ENCODE measurements at places on chromosomes 5 and 9.
A peak's percentile ranks its signal among the peaks of the same experiment; 100 is the strongest.

GRCh38 chr5:163563880-163564279 lies 58.5 kb downstream of the MAT2B start:
- no peak for DNase-seq

- no peak for DNase-seq
Observed at GRCh38 chr5:123358751-123359150, 64.5 kb downstream of the CEP120 start.

- DNase-seq = no peak
Observed at GRCh38 chr9:38687389-38687842, 32.5 kb downstream of the FAM240B start.

GRCh38 chr9:19619221-19619620 lies 169.6 kb downstream of the SLC24A2 start:
- no peak for DNase-seq

GRCh38 chr5:94409440-94409839 lies 209.0 kb downstream of the KIAA0825 start:
- no peak for DNase-seq

DNA sequence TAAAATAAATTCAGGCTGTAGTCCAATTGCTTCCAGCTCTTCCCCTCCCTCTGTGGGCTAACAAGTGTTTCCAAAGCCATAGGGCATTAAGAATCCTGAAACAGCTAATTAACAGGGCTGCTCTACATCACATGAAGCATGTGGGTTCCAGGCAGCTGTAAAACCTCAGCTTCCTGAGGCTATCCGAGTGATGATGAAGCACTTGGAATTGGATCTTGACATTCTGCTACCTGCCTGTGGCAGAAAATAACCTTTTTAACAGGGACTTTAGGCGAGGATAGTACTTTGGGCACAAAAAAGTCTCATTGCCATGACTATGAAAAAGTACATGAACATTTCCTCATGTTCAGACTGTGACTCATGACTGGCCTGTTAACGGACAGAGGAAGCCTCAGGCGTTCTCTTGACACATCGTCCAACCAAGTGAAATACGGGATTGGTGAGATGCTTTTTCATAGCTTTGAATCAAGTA lies 107.2 kb downstream of the PDE4D start:
- no peak for DNase-seq

- DNase-seq = peak; percentile 8
Observed at GRCh38 chr9:91340395-91340967, 21.2 kb downstream of the AUH start.

DNA sequence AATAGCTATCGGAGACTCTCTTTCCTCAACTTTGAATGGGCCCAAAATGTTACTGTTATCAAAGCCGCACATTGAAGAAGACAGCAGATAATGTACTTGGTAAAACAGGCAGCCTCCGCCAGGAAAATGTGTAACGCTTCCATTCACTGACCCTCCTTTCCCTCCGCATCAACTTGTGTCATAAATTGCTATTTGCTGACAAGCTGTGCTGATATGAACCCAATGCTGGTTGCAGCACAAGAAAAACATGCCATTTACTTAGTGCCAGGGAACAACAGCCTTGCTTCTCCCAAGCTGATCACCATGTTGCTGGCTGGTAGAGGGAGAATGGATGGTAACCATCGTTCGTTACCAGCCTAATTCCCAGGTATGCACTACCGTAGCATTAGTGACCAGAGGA lies 162.6 kb upstream of the PPP1R2B start:
- no peak for DNase-seq

DNA sequence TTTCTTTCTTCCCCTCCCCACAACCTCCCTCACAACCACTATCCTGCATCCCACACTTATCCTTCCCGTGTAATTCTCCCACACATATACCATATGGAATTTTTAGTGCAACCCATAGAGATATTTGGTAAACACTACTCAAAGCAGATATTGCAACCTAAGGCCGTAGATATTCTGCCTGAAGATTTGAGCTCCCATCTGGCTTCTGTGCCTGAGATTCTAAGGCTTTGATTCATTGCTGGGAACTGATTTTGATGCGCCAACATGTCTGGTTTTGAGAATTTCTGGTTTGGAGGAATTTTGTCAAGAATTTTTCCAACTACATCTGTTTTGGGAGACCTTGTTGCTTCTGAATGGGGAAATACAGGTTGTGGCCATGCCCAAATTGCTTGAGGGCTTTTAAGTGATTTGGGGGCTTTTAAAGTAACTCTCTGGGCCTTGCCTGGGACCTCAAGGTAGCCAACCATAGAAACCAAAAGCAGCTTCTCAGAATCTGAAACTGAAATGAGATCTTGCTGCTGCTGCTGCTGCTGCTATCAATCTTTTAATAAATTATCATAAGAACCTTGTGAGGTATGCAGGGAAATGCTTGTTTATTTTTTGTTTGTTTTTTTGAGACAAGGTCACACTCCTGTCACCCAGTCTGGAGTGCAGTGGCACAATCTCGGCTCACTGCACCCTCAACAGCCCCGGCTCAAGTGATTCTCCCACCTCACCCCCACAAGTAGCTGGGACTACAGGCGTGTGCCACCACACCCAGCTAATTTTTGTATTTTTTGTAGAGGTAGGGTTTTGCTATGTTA lies 36.2 kb downstream of the PLAC8L1 start:
- no peak for DNase-seq

- DNase-seq = no peak
Observed at GRCh38 chr5:129591508-129592160, 131.5 kb downstream of the ADAMTS19 start.

GRCh38 chr5:147898875-147899401 lies 7.4 kb downstream of the C5orf46 start:
- DNase-seq = no peak

DNA sequence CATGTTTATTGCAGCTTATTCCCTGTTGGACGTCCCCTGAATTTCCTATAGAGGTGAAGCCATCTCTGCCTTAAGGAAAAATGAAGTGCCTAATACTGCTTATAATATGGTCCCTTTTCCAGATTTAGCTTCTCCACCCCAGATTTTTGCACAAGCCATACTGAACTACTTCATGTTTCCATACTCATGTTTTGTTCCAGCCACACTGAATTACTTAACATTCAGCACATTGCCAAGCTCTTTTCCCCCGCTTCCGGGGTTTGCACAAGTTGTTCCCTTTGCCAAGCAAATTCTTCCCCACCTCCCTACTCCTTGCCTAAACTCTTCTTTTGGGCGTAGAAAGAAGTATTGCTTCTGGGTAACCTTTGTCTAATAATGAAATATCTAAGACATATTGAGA lies 1.7 kb upstream of the CNTRL start:
- DNase-seq = no peak

- no peak for DNase-seq
Observed at GRCh38 chr9:7782400-7783120, 17.0 kb downstream of the DMAC1 start.

DNA sequence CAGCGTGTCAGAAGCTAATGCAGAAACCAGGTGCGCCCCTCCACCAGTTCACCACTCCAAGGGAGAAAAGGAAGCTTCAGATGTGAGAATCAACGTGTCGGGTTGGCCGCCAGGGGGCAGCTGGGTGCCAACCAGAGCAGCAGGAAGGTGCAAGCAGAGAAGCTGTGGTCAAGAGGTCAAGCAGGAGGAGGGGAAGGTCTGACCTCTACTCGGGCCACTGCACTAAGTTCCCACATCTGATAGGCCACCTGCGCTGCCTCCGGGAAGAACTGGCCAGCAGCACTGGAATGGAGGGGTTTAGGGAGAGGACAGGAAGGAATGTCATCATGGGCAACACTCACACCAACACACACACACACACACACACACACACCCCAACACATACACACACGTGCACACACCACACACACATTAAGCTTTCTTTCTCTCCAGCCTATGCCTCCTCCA lies 31.4 kb downstream of the ANXA6 start:
- peak; percentile 51 for DNase-seq

GRCh38 chr5:96473155-96473554 lies 40.1 kb upstream of the PCSK1 start:
- DNase-seq = no peak

GRCh38 chr9:135087489-135087792 lies at the start of gene OLFM1:
Gene OLFM1 (plus strand): TSS chr9:135087668. CDS start chr9:135087990, 322 bp downstream.
- DNase-seq = peak; percentile 59

DNA sequence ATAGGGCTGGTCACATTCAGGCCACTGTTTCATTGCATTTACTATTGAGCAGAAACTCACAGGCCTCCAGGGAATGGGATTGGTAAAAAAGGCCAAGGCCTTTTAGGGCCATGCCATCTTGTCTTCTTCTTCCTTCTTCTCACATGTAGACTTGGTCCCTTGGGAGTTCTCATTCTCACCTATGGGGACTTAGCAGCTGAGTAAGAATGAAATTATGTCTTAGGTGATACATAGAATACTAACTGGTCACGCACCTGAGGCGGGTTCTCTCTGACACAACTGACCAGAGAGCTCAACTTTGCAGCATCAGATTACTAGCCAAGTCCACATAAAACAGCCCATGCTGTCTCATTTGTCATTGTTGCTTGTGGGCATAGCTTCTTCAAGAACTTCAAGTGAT lies 641.8 kb downstream of the EFNA5 start:
- no peak for DNase-seq

DNA sequence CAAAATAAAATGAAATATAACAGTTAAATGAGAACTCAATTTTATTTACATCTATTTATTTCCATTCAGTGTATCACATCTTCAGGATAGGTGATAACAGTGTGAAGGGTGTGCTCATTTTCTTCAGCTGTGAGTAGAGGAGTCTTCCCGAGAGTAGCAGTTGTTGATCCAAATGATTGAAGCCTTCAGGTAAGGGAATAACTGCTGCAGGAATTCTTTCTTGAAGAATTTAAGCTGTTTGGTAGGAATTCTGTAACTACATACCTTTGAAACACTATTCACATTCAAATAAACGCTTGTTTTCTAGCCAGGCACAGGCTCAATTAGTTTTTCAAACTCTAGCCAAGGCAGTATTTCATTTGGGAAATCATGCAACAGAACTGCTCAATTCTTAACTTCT lies 15.3 kb downstream of the SRP19 start:
- no peak for DNase-seq

- no peak for DNase-seq
Observed at GRCh38 chr9:116450378-116451139, 236.5 kb upstream of the TRIM32 start.

- peak; percentile 37 for DNase-seq
Observed at GRCh38 chr5:180209137-180209581, at the start of gene RASGEF1C. Gene RASGEF1C (minus strand): TSS chr5:180209211. CDS start chr5:180138052, 71,159 bp downstream.

GRCh38 chr9:80957801-80958200 lies 731.5 kb downstream of the TLE1 start:
- DNase-seq = no peak

DNA sequence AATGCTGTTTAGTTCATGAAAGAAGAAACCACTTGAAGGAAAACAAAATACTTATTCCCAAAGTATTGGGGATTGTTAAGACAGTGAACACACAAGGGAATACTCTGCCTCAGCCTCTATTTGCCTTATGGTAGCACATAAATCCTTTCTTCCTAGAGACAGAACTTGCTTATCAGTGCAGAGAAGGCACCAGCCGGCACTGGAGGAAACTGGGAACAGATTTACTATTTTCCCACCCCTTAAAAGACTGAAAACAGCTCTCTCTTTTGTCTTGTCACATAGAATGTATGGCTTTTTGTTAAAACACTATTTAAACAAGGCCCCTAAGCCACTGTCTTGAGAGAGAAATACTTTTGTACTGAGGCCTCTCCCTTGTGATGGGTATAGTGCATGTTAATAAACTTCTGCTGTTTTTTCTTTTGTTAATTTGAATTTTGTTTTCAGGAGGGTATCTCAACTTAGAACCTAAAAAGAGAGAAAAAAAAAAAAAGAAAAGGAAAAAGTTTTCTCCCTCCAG lies 40.7 kb upstream of the EDIL3 start:
- no peak for DNase-seq

DNA sequence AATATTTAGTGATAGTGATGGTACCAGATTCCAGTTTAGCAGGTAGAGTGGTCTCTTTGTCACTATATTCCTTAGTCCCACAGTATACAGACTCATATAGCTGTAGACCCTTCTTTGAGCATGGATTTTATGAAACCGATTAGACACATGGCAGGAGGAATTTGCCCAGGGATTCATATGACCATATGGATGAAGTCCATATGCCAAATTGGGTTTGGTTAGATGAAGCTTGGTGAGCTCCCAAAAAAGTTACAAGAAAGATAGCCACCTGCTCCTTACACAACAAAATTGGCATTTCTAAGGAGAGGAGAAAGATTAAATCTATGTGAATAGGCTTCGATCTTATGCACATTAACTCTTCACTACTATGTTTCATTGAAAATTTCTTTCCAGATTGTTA lies 211.4 kb downstream of the CWC27 start:
- no peak for DNase-seq

- DNase-seq = no peak
Observed at GRCh38 chr9:114271556-114272510, 51.1 kb upstream of the ORM1 start.

DNA sequence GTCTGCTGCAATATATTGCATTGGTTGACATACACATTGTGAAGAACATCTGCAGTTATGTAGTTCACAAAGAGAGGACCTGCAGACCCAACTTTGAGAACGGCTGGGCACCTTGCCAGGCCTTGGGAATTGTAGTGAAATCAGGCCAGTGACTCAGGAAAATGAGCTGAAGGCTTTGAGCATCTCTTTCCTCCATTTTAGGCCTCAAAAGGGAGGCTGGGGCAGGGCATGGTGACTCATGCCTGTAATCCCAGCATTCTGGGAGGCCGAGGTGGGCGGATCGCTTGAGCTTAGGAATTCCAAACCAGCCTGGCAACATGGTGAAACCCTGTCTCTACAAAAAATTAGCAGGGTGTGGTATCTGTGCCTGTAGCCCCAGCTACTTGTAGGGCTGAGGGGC lies 1.4 kb upstream of the IPPK start:
- DNase-seq = no peak

DNA sequence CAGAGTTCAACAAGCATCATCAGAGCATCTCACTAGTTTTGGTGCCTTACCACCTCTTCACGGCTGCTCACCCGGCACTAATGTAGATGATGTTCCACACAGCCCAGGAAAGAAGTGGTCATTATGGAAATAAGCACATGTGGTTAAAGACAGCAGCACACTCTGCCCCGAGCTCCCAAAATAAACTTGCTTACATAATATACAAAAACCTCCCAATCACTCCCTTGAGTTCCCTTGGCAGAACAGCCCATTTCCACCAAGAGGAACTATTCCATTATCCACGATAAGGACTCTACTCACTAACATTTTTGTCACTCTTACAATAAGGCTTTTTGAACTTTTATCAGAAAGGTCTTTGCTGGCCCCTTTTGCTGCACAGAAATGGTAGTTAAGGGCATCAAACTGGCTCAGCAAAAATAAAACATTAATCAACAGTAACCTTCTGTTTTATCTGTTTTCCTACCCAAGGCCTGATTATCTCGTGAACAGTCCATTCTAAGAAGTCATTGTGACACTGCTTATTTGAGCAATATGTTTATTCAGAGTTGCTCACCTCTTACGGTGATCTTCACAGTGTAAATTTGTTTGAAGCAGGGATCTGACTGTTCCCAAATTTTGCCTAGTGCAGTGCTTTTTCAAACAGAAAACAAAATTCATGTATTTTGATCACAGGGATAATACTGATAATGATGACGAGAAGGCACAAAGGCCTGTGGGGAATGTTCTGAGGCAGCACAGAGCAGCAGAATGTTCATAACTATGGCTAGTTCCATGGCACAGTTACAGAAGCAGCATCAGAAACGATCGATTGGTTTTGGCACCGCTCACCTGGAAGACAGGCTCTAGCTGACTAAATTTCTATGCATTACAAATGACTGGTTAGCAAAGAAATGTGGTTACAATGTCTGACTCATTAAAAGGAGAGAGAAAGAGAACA lies 399.8 kb upstream of the PIK3R1 start:
- no peak for DNase-seq

GRCh38 chr5:22651355-22651754 lies 201.8 kb downstream of the CDH12 start:
- DNase-seq = no peak
